Lower lobe of right lung (tissue), 2 donors: ENCODE measurements at places on chromosomes 4 and X. TPM values are rescaled to one million over a fixed set of nuclear protein-coding genes. Genes with fewer than 3 reads are reported as not detected.
A peak's percentile ranks its signal among the peaks of the same experiment; 100 is the strongest.

The USP51 gene
- total RNA-seq: 4.2 TPM

The MAOA gene
- 159 TPM for total RNA-seq

The FGFBP2 gene
- 5.1 TPM for total RNA-seq

The SLC35A2 gene
- total RNA-seq: 21.3 TPM

The SLC38A5 gene
- total RNA-seq: 15.9 TPM

The PITX2 gene
- total RNA-seq: not detected

The TASL gene
- 8.0 TPM for total RNA-seq

- peaks cover 57% of the 10 kb centered on the region for H3K4me1 ChIP-seq
- H3K27me3 ChIP-seq: no peaks in the 10 kb centered on the region
- no peak overlapping the region for H3K4me3 ChIP-seq
- H3K27ac ChIP-seq: peak overlapping the region; percentile 90
- H3K36me3 ChIP-seq: no peaks in the 10 kb centered on the region
These were observed 54.8 kb downstream of the C4orf51 start for GRCh38 chr4:145734576-145735346.

DNA sequence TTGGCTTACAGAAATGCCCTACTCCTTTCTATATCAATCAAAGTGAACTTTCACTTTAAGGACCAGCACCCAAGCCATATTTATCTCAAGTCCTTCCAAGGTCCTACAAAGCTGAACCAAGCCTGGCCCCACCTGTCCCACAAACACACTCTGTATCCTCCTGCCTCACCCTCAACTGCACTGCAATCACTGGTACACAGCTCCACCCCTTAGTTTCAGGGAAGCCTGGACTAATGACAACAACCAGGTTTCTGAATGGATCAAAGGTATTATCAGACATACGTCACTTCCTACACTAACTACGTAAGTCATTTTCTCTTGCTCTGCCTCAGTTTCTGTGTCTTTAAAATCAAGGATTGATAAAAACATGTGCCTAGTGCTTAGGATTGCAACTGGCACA, 205.6 kb upstream of the HS3ST1 start:
- DNase-seq: no peak
- no peaks in the 10 kb centered on the region for H3K4me1 ChIP-seq
- no peak overlapping the region for H3K4me3 ChIP-seq
- no peaks in the 10 kb centered on the region for H3K36me3 ChIP-seq
- H3K27ac ChIP-seq: no peak overlapping the region

DNA sequence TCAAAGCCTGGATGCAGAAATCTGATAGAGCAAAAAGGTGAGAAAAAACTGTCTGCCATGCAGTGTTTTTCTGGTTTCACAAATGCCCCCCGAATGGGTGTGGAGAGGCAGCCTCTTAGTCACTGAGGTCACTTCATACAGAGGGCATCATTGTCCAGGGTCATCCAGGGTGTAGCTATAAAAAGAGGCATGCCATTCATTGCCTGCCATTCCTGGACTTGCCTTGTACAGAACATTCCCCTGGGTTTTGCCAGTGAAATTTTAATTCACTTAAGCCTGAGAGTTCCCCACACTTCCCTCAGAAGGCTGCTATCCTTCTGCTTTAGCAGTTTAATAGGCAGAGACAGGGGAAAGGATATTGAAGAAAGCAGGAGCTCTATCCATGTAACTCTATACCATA, 230.3 kb downstream of the UNC5C start:
- no peaks in the 10 kb centered on the region for H3K4me1 ChIP-seq
- no peaks in the 10 kb centered on the region for H3K36me3 ChIP-seq
- no peak overlapping the region for H3K27ac ChIP-seq
- no peaks in the 10 kb centered on the region for H3K27me3 ChIP-seq
- H3K4me3 ChIP-seq: no peak overlapping the region

DNA sequence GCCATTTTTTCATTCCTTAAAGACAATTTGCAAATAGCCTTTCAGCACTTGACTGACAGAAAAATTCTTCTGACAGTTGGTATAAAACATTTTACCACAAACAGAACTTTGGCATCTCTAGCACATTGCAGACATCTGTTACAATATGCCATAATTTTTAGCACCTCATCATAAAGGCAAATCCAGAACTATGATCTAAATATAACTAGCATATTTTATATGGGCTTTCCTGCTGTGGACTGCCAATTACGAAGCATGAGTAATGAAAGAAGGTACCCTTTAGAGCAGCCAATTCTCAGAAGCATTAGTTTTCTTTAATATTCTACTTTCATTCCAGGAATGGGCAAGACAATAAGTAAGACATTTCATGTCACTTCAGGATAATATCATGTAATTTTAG, 647.4 kb upstream of the GALNT7 start:
- no peaks in the 10 kb centered on the region for H3K4me1 ChIP-seq
- no peaks in the 10 kb centered on the region for H3K27me3 ChIP-seq
- no peak overlapping the region for H3K4me3 ChIP-seq
- no peak for DNase-seq
- no peaks in the 10 kb centered on the region for H3K36me3 ChIP-seq

DNA sequence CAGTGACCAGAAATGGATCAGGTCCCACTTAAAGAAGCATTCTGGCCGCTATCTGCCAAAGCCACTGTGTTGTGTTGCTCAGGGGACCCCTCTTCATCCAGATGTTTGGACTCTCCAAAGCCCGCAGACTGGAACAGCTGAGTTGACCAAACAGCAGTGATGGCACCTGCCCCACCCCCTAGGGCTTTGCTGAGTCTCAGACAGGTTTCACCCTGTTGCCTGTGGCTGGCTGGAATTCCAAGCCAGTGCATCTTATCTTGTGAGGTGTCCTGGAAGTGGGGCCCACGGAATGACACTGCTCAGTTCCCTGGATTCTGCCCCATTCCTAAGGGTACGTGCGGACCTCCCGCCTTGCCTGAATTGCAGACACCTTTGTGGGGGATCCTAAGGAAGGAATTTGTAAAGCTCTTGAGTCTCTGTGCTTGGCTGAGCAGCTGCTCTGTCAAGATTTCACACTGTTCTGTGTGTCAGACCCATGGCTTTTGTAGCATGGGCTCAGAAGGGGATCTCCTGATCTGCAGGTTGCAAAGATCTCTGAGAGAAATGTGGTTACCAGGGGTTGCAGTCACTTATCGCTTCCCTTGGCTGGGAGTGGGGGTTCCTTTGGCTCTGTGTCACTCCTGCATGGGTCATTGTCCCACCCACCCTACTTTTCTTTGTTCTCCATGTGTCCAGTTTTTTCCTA, 1707.9 kb upstream of the PCDH10 start:
- H3K4me3 ChIP-seq: no peak overlapping the region
- H3K27ac ChIP-seq: no peak overlapping the region
- no peaks in the 10 kb centered on the region for H3K4me1 ChIP-seq
- H3K27me3 ChIP-seq: no peaks in the 10 kb centered on the region
- no peaks in the 10 kb centered on the region for H3K36me3 ChIP-seq

DNA sequence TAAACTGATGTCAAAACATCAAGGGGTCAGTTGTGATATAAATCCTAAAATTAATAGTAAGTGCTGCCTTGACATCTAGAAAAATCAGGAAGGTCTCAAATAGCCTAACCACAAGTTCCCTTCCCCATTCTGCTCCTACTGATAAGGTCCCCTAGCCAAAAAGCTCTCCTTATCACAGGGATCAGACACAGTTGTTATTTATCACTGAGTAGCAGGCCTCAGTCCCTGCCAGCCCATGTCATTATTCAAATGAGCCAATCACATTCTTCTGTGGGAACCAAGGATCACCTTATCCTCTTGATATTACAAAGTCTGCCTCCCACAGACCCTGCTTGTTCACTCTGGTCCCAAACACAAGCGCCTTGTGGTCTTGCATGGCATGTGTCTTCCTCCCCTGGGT, 23.3 kb upstream of the TMEM255A start:
- no peak overlapping the region for H3K4me3 ChIP-seq
- H3K27me3 ChIP-seq: no peaks in the 10 kb centered on the region
- H3K27ac ChIP-seq: no peak overlapping the region

DNA sequence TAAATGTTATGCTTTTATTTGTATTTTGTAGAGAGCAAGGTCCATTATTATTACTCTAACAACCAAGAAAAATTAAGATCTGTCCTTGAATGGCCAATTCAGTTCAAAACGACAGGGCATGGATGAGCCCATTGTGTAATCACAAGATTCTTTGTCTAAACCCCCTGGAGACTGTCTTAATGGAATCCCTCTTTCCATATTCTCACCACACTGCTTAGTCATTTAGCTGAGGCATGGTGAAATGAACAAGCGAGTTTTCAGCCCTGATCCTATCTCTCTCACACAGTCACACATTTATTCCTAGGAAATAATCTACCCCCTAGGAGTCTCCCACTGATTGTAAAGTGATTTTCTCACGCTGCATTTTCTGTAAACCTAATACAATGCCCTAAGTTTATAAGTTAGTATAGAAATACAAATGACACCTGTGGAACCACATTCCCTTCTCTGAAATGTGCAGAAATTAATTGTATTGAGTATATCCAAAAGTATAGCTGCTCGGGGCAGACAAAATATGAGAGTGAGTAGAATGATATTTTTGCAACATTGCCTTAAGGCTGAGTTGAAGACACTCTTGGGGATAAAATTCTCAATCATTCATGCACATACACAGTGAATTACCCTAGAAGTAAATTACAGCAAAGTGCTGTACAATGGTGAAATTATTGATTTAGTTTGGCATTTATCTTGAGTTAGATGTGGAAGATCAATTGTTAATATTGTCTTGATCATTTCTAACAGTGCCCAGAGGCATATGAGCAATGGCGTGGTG, 119.7 kb upstream of the PCDH7 start:
- no peaks in the 10 kb centered on the region for H3K27me3 ChIP-seq
- no peak for DNase-seq
- H3K36me3 ChIP-seq: no peaks in the 10 kb centered on the region
- H3K27ac ChIP-seq: no peak overlapping the region

- H3K4me1 ChIP-seq: no peaks in the 10 kb centered on the region
- no peaks in the 10 kb centered on the region for H3K27me3 ChIP-seq
- no peak for DNase-seq
- H3K4me3 ChIP-seq: no peak overlapping the region
These were observed 183.7 kb downstream of the SPATA18 start for GRCh38 chr4:52234561-52235440.

- DNase-seq: no peak
- H3K36me3 ChIP-seq: no peaks in the 10 kb centered on the region
- no peaks in the 10 kb centered on the region for H3K27me3 ChIP-seq
- H3K27ac ChIP-seq: no peak overlapping the region
These were observed 273.4 kb downstream of the HS3ST1 start for GRCh38 chr4:11155208-11155867.

DNA sequence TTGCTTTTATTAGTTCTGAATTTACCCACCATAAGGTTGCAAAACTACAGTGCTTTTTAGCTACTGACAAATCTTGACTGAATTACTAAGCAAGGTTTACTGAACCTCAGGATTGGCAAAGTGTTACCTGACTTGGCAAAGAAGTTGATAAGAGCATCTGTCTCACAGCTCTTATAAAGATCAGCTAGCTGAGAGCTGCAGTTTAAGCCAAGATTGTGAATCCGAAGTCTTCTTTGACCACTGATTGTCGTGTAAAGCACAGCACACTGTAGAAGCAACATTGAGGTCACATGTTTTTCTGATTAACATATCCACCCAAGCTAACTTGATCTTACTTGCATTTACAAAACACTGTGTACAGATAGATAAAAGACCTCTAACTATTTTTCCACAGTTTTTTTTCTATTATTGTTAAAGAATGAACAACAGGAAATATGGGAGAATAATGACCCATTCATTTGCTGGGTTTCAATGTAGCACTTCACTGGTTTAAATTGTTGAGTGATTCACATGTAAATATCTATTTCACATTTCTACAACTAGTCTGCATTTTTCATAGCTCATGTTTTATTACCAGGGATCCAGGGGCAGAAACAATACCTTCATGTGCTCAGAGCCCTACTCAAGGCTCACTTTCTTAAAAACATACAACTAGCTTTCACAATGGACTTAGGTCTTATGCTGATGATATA, 54.0 kb downstream of the METTL14 start:
- no peak overlapping the region for H3K27ac ChIP-seq
- no peaks in the 10 kb centered on the region for H3K4me1 ChIP-seq
- H3K4me3 ChIP-seq: no peak overlapping the region
- H3K27me3 ChIP-seq: no peaks in the 10 kb centered on the region

DNA sequence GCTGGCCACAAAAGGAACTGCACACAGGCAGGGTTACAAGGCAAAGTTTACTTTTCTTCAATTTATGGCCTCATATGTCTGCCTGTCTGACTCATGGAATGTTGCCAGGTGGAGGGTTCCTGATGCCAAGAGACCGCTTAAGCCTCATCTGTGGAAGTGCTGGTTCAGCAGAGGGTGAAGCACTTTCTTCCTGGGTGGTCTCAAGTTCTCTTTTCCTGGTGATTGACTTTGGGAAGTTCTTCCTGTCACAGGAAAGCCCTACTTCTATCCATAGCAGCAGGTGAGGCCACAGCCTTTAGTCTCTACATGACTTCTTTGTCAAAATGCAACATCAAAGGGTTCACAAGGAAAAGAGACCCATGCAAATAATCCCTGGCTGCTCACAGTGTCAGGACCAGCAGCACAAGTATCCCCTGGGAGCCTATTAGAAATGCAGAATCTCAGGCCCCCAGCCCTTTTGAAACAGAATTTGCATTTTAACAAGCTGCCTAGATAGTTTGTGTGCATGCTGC, 81.4 kb upstream of the IGFBP7 start:
- no peak overlapping the region for H3K27ac ChIP-seq
- no peak for DNase-seq
- no peaks in the 10 kb centered on the region for H3K36me3 ChIP-seq

DNA sequence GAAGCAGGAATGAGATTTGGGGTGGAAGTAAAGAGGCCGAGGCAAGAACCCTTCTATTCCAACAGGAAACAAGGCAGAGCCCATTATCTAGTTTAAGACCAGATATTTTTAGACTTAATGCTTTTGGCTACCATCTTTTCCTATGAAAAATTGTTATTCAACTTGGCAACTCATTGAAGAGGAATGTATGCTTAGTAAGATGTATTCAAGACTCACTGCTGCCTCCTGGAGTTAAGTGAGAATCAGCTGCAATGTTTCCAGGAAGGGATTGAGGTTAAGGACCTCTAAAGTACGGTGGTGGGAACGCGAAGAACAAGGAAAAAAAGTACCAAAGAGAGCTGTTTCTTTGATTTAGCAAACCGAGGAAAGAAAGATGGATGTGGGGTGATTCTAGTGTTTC, 89.1 kb downstream of the RAPGEF2 start:
- no peak for DNase-seq
- H3K4me3 ChIP-seq: no peak overlapping the region
- no peaks in the 10 kb centered on the region for H3K4me1 ChIP-seq
- H3K36me3 ChIP-seq: peaks cover 10% of the 10 kb centered on the region

- no peak overlapping the region for H3K4me3 ChIP-seq
- no peaks in the 10 kb centered on the region for H3K4me1 ChIP-seq
These were observed 239.6 kb downstream of the GBA3 start for GRCh38 chr4:22932326-22932725.

GRCh38 chrX:13094374-13094773, 50.0 kb upstream of the FAM9C start:
- H3K4me1 ChIP-seq: peaks cover 14% of the 10 kb centered on the region
- H3K36me3 ChIP-seq: no peaks in the 10 kb centered on the region
- no peaks in the 10 kb centered on the region for H3K27me3 ChIP-seq
- peak overlapping the region; percentile 36 for H3K27ac ChIP-seq

GRCh38 chrX:11386001-11386523, 92.8 kb downstream of the AMELX start:
- no peak overlapping the region for H3K27ac ChIP-seq
- no peak for DNase-seq
- no peaks in the 10 kb centered on the region for H3K27me3 ChIP-seq
- no peak overlapping the region for H3K4me3 ChIP-seq
- H3K36me3 ChIP-seq: no peaks in the 10 kb centered on the region

- no peak for DNase-seq
- H3K4me1 ChIP-seq: no peaks in the 10 kb centered on the region
- H3K27me3 ChIP-seq: no peaks in the 10 kb centered on the region
These were observed 502.3 kb upstream of the DIAPH2 start for GRCh38 chrX:96182366-96182765.
